Placental epithelial cell (primary cell): ENCODE measurements at places on chromosomes 3 and 15. TPM values are rescaled to one million over a fixed set of nuclear protein-coding genes. Genes with fewer than 3 reads are reported as not detected.

Gene NOX5
- 0.22 and 0.39 TPM in 2 replicates for total RNA-seq

Gene KLHL6
- not detected in 2 replicates for total RNA-seq

Gene LINGO1
- total RNA-seq = 0.87 TPM in 1 of 2 replicates, not detected in the other

Gene SH2D7
- total RNA-seq = not detected in 2 replicates

Gene LRRC57
- total RNA-seq = 21.7 and 22.8 TPM in 2 replicates

Gene AGBL1
- not detected in 2 replicates for total RNA-seq

Gene GRAMD2A
- total RNA-seq = 86.4 and 116 TPM in 2 replicates

Gene KBTBD8
- total RNA-seq = 1.2 and 2.4 TPM in 2 replicates

Gene NIPA2
- 36.9 and 74.5 TPM in 2 replicates for total RNA-seq

Gene LTF
- total RNA-seq = not detected in 2 replicates

Gene CLDN16
- total RNA-seq = not detected in 2 replicates

Gene GP9
- total RNA-seq = not detected in 2 replicates

Gene C3orf85
- not detected in 2 replicates for total RNA-seq

Gene ACOX2
- total RNA-seq = 0.43 and 3.9 TPM in 2 replicates

Gene DUT
- total RNA-seq = 41.2 and 54.9 TPM in 2 replicates

Gene FRMD4B
- 0.65 and 2.0 TPM in 2 replicates for total RNA-seq

Gene CPN2
- not detected in 2 replicates for total RNA-seq

Gene KY
- not detected in 2 replicates for total RNA-seq

Gene GREM1
- total RNA-seq = 0.65 and 0.79 TPM in 2 replicates

Gene ZMYND10
- 0.33 and 1.6 TPM in 2 replicates for total RNA-seq

Gene ZBBX
- total RNA-seq = not detected in 2 replicates

Gene SYNPR
- total RNA-seq = not detected in 2 replicates

Gene TMEM87A
- total RNA-seq = 70.3 and 91.9 TPM in 2 replicates

Gene ATP13A5
- not detected in 2 replicates for total RNA-seq

Gene REC114
- total RNA-seq = not detected in 2 replicates
